Naive thymus-derived CD8-positive, alpha-beta T cell (primary cell): ENCODE measurements at places on chromosomes 7 and 10. TPM values are rescaled to one million over a fixed set of nuclear protein-coding genes. Genes with fewer than 3 reads are reported as not detected.

GRCh38 chr10:109915566-109915965, 7.7 kb downstream of the XPNPEP1 start:
- peaks cover 72% of the 10 kb centered on the region for H3K4me1 ChIP-seq
- no peak for DNase-seq
- peak overlapping the region; percentile 72 for H3K4me3 ChIP-seq
- peaks cover 18% of the 10 kb centered on the region for H3K36me3 ChIP-seq
- H3K27ac ChIP-seq = peak overlapping the region; percentile 74

DNA sequence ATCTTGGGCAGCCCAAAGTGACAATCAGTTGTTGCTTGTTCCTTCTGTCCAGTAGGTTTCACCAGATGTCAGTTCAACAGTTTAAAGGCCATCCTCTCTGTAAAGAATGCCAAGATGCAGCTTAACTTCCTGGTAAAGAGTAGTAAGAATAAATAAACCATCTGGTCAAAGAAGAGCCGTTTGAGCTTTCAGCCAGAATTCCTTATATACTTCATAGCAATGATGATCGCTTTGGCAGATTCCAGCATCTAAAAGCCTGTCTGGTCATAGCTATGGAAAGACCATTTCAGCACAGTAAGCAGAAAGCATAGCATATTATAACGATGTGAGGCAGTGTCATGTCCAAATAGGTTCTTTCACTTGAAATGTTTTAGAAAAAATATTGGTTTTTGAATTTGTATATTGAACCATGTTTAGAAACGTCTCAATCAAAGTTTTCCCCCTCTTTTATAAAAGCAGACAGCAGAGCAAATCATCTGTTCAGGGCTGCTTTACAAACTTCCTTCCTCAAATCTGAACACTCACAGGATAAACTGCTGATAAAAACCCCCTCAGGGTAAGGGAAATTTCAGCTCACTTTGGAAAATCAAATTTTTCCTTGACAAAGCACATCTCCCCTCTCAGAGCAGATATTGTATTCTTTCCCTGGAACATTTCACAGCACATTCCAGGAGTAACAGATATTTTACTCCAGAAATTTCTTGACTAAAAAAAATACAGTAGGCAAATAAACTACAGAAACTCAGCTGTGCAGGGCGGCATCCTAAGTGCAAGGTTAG, 184.1 kb downstream of the NOC3L start:
- no peaks in the 10 kb centered on the region for H3K36me3 ChIP-seq
- H3K27ac ChIP-seq = no peak overlapping the region
- no peaks in the 10 kb centered on the region for H3K27me3 ChIP-seq
- H3K4me1 ChIP-seq = no peaks in the 10 kb centered on the region

- no peak overlapping the region for H3K4me3 ChIP-seq
- no peak for DNase-seq
- no peak overlapping the region for H3K27ac ChIP-seq
- no peaks in the 10 kb centered on the region for H3K36me3 ChIP-seq
- peaks cover 5% of the 10 kb centered on the region for H3K27me3 ChIP-seq
Measured at GRCh38 chr7:118046801-118047200, 137.2 kb upstream of the LSM8 start.

DNA sequence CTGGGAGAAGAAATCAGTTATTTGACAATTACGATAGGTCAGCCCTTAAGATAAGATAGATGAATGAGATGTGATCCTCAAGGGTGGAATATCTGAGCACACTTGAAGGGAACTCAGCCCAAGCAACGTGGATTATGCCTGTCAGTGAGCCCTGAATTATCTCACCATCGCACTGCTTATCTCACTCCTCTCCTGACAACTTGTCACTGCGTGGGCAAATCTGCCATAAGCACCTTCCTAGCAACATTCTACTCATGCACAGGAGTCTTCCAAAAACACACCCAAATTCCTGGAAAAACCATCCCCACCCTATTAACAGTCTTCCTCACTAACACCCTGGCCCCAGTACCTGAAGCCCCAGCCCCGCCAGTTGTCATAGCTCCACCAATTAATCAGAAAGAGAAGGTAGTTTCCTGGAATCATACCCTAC, 46.5 kb upstream of the IL6 start:
- no peak for DNase-seq
- no peaks in the 10 kb centered on the region for H3K27me3 ChIP-seq
- no peak overlapping the region for H3K4me3 ChIP-seq
- H3K36me3 ChIP-seq = no peaks in the 10 kb centered on the region
- peaks cover 59% of the 10 kb centered on the region for H3K4me1 ChIP-seq
- H3K27ac ChIP-seq = peak overlapping the region; percentile 5

Gene LLCFC1
- total RNA-seq = not detected
